Fibroblast of the aortic adventitia (primary cell): ENCODE measurements at places on chromosomes 1 and 21. TPM values are rescaled to one million over a fixed set of nuclear protein-coding genes. Genes with fewer than 3 reads are reported as not detected.

Gene NR1I3
- total RNA-seq, result not detected in 2 replicates

Gene PGLYRP3
- total RNA-seq, result not detected in 2 replicates

Gene SLC50A1
- total RNA-seq, result 25.6 and 39.3 TPM in 2 replicates

Gene S100A3
- 4.3 TPM in 1 of 2 replicates, not detected in the other for total RNA-seq

Gene RNU1-4
- total RNA-seq, result under 0.01 and 2,882 TPM in 2 replicates

Gene PRELP
- 1.4 and 3.7 TPM in 2 replicates for total RNA-seq

Gene EDARADD
- not detected in 2 replicates for total RNA-seq

Gene MTF2
- total RNA-seq, result 8.6 and 14.0 TPM in 2 replicates

Gene AMIGO1
- total RNA-seq, result 0.54 and 2.5 TPM in 2 replicates
